ENCODE measurements at places on chromosomes 4 and X.

DNA sequence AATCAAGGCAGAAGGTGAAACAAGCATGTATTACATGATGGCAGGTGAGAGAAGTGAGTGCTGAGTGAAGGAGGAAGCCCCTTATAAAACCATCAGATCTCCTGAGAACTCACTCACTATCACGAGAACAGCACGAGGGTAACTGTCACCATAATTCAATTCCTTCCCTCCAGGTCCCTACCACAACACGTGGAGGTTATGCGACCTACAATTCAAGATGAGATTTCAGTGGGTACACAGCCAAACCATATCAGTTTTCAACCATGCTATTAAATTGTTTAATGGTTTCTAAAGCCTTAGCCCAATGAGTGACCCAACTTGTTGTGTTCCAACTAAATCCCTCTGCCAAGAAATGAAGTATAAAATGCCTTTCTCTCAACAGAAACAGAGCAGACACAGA lies 519.8 kb downstream of the GBA3 start:
- DNase-seq = no peak

DNA sequence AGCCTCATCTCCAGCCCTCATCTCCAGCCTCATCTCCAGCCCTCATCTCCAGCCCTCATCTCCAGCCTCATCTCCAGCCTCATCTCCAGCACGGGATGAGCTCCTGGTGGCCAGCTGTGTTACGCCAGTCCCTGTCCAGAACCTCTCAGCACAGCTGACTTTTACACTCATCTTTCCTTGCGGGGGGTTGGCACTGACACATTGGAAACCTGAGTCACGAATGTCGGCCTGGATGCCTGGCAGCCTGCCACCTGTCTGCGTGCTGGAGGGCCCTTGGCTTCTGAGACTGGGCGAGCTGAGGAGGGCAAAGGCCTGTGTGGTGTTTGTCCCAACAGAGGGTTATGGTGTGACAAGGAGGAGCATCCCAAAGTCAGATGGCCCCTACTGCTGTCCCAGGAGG lies 66.1 kb upstream of the HGFAC start:
- no peak for DNase-seq

- peak; percentile 41 for DNase-seq
Observed at GRCh38 chrX:129403974-129404669, 119.2 kb downstream of the SMARCA1 start.

DNA sequence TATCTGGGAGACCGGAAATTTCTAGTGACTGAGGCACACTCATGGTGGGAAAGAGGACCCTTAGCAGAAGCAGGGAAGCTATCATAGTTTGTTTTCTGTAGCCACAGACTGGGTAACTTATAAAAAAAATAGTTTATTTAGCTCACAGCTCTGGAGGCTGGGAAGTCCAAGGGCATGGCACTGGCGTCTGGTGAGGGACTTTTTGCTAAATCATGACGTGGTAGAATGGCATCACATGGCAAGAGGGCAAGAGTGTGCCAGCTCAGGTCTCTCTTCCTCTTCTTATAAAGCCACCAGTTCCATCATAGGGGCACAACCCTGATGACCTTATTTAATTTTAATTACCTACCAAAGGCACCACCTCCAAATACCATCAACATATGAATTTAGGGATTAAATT lies 13.3 kb downstream of the APLN start:
- DNase-seq = no peak

GRCh38 chr4:73759357-73759756 lies 19.0 kb downstream of the CXCL8 start:
- no peak for DNase-seq

GRCh38 chr4:138051157-138051556 lies 191.0 kb downstream of the SLC7A11 start:
- DNase-seq = no peak

DNA sequence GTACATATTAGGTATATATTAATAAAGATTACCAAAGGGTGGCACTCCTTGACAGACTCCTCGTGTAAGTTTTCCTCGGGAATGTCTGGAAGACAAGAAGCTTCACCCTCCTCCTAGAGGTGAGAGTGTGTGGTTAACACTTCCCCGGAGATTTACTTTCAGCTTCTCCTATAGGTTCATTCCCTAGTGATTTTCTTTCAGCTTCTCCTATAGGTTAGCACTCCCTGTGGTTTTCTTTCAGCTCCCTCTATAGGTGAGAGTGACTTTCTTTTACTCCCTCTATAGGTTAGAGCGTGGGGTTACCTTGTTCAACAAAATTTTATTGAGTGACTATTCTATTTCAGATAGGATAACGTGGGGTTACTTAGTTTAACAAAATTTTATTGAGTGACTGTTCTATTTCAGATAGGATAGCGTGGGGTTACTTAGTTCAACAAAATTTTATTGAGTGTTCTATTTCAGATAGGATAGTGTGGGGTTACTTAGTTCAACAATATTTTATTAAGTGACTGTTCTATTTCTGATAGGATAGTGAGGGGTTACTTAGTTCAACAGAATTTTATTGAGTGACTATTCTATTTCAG lies 106.0 kb upstream of the PLAC1 start:
- peak; percentile 67 for DNase-seq

DNA sequence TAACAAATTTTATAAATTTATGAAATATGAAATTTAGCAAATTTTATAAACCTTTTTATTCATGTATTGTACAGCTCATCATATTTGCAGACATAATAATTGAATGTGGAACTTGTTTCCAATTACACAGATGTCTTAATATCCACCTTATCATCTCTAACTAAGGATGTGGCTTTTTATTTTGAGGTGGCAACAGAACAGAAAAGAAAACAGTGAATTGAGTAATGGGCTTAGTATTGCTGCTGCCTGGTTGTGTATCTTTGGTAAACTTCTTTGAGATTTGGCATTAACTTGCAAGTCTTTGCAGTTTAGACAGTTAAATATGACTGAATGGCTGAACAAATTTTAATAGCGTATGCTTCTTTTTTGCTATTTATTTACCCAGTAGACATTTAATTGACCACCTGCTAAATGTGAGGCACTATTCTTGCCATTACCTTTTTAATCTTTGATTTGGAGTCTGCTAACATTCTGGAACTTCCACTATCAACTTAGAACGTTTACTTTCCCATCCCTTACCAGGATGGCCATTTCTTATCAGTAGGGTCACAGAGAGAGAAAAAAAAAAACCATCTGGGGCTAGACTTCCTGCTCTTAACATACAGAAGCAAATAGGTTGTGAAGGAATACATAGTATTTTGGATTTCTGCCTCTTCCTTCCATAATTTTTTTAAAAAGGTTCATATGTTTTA lies 44.8 kb downstream of the CLCN3 start:
- DNase-seq = no peak

GRCh38 chr4:6532102-6532501 lies 42.9 kb upstream of the MAN2B2 start:
- no peak for DNase-seq

GRCh38 chr4:141309874-141310273 lies 89.2 kb downstream of the ZNF330 start:
- DNase-seq = no peak

DNA sequence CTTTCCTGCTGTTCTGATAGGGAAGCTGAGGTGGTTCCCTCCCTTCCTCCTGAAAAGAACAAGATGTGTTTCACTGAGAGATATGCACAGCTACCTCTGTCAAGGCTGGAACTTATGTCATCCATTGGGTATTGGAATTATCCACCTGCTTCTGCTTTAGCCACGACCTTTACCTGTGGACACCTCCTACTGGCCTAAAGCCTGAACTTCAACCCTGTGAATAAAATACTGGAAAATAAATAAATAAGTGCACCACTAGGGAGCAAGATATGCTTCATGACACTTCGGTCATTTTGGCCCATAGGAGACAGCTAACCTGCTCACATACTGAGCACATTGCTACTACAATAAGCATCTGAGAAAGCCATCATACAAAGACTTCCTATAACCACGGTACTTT lies 419.9 kb upstream of the NWD2 start:
- no peak for DNase-seq

- DNase-seq = no peak
Observed at GRCh38 chrX:109716431-109717028, 16.5 kb downstream of the ACSL4 start.

GRCh38 chrX:19554786-19555185 lies 39.5 kb upstream of the MAP3K15 start:
- no peak for DNase-seq

DNA sequence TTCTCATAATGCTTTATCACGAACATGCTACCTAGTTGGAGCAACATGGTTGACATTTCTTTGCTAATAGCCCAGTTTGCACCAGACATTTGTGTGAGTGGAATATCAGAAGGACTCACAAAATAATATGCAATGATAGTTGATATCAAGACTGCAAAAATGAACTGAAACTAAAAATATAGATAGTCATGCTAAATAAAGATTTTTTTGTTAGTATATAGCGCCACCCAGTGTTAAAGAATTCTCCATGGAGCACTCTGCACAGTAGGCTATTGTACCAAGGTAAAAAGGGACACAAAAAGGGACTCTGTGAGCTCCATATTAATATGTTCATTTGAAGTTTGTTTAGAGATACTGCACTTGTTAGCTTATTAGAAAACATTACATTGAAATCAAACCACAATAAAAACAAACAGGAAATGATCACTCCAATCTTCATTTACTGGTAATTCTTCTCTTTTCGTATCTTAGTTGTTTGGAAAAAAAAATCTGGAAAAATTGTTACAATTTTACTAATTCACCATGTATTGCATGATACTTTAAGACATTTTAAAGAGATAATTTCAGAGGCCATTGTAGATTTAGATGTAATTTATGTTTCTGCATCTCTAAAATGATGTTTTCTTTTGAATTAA lies 1509.6 kb downstream of the ADGRL3 start:
- DNase-seq = peak; percentile 27

DNA sequence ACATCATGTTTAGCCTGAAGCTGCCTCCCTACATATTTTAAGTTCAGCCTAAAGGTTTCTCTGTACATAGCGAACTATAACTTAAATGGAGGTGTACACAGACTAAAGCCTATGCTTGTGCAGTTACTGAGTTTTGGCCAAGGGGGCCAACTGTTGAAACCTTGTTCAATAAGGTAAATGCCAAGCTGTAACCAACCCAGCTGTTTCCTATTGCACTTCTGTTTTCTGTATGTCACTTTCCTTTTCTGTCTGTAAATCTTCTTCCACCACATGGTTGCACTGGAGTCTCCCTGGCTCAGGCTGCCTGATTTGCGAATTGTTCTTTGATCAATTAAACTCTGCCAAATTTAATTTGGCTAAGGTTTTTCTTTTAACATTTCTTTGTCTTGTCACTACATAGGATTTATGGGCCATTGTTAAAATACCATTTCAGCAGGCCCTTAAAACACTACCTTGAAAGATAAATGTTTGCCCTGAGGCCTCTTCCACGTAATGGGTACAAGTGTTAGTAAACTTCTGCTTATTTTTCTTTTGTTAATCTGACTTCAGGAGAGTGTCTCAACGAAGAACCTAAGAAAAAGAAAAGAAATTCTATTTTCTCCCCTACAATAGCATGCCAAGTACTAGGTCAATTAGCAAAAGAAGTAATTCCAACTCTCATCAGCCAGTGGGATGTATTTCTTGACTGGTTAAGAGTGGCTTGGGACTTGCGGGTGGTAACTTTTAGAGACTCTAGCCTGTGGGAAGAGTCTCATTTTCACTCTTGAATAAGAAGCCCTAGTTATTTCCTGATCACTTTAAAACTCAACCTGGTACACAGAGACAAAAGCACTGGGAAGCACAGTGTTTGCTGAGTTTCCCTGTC lies 45.7 kb upstream of the PRSS12 start:
- no peak for DNase-seq

DNA sequence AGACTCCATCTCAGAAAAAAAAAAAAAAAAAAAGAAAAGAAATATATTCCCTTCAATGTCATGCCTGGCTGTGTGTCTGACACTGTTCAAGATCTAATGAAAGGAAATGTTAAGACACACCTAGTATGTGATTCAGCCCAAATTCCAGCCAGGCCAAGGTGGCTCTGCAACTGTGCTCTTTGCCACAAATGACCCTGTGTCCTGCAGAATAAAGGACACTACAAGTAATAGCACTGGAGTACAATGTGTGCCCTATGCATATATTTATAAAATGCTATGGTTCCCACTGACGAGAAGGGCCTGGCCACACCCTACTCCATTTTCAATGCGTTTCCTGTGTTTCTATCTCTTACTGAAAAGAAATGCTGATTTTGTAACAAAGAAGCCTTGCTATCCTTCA lies 98.0 kb upstream of the SORBS2 start:
- no peak for DNase-seq

GRCh38 chr4:52933738-52934137 lies 71.6 kb downstream of the RASL11B start:
- no peak for DNase-seq

DNA sequence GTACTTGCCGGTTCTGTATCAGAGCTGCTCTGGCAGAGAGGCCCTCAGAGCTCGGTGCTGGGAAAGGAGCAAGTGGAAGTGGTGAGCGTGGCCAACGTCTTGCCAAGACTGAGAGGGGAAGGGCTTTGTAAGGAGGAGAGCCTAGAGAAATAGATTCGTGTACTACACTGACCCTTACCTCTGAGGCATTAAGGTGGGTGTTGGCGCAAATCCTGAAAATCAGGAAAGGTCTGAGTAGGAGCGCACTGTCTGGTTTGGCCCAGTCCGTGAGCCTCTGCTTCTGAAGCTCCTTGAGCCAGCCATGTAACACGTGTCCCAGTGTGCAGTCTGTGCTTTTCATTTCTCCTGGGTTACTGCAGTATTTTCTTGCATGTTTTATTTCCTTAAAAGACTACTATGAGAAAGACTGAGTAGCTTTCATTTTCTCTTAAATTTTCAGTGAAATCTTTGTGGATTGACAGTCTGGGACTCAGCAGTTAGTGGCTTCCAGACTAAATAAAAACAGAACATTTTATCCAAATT lies 140.5 kb downstream of the SOWAHB start:
- no peak for DNase-seq

DNA sequence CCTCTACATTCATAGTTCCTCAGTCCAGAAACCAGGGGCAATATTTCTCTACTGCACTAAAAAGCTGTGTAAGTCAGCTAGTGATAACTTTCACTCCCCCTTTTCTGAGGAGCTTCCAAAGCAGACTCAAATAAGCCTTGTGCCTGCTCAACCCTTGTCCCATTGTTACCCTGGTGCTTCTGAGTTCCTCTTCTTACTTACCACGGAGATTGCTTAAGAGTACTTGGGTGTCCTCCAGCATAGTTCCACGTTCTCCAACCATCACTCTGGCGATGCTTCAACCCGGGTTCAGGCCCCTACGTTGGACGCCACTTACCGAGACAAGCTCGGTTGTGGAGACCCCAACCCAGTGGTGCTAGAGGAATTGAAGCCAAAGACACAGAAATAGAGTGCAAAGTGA lies 71.6 kb downstream of the ADAM29 start:
- no peak for DNase-seq

All from NCI-H460 (cell line).